ENCODE measurements at places on chromosomes 2 and 18.

- DNase-seq = no peak
These were observed 104.3 kb downstream of the TTC27 start for GRCh38 chr2:32732120-32732519.

DNA sequence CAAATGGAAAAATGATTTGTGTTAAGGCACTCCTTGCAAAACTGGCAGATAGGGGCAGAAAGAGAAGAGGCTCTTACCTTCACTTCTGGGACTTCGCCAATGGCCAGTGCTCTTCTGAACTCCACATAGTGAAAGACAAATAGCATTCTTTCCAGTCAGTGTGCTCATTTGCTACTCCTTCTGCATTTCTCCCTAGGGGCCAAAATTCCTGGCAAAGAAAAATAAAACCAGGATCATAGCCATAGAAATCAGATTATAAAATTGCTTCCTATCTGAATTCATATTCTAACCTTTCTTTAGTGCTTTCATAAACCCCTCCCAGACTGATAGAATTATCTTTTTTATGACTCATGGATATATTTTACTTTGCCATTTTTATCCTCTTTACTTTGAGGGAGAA is 56.9 kb upstream of the PELI1 start:
- no peak for DNase-seq

DNA sequence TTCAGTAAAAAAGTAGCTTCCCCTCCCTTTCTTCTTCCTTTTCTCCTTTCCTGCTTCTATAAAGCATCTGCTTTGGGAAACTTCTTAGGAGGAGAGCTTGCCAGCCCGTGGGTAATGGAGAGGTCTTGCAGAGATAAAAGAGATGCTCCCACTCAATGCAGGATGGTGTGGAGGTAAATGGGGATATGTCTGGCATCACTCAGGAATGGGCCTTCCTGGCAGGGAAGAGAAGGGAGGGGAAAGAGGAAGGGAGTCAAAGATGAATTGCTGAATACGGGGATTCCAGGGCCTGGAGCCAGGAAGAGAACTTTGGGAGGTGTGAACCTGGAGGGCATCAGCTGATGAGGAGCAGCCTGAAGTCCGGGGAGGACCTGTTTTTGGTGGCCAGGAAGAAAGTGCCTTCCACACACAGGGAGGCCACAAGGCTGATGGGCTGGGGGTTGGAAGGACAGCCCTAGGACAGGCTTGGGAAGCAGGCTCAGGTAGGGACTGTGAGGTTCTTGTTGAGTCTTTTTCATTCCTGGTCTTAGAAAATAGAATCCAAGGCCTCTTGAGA is 25.2 kb downstream of the IL1B start:
- DNase-seq = no peak

- no peak for DNase-seq
These were observed at the start of gene ZDBF2 for GRCh38 chr2:206274434-206275311. Gene ZDBF2 (plus strand): TSS chr2:206274663. CDS start chr2:206281850, 7,187 bp downstream.

GRCh38 chr2:167478196-167478595 is 589.9 kb downstream of the XIRP2 start:
- DNase-seq = no peak

GRCh38 chr2:41832218-41832617 is 215.6 kb upstream of the PKDCC start:
- no peak for DNase-seq

DNA sequence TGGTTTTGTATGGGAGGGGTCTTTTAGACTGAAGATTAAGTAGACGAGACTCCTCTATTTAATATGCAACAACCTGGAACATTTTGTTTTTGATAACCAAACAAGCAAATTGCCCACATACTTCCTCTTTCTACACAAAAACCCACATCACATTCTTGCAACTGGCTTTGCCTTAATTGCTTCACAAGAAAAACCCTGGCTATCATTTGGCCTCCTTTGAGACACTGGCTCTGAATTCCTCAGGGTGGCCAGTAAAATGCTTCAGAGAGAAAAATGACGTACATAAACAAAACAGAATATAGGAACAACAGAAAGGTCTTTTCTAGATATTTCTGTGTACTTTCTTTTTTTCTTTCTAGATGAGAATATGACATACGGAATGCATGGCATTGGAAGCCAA is 103.0 kb downstream of the TRIB2 start:
- no peak for DNase-seq

- peak; percentile 90 for DNase-seq
These were observed at the start of gene MBP for GRCh38 chr18:77132369-77133050. Gene MBP (minus strand): TSS chr18:77132783. CDS start chr18:77105261, 27,522 bp downstream.

GRCh38 chr18:47519277-47519676 is 267.8 kb upstream of the SKOR2 start:
- no peak for DNase-seq

DNA sequence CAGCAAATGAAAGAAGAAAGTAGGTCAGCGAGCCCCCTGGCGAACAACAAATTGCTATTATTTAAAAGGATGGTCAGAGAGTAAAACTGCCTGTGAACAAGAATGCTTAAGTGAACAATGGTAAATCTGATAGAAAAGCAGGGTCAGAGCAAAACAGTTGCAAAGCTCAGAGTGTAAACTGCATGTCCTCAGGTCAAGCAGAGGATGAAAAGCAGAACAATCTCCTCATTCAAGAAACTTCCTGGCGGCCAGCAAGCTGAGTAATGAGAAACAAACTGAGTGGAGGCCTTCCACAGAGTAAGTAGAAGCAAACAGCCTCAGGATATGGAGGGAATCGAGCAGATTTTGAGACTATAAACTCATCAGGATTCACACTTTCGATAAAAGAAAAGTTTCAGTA is 117.9 kb downstream of the PPP1R1C start:
- no peak for DNase-seq

DNA sequence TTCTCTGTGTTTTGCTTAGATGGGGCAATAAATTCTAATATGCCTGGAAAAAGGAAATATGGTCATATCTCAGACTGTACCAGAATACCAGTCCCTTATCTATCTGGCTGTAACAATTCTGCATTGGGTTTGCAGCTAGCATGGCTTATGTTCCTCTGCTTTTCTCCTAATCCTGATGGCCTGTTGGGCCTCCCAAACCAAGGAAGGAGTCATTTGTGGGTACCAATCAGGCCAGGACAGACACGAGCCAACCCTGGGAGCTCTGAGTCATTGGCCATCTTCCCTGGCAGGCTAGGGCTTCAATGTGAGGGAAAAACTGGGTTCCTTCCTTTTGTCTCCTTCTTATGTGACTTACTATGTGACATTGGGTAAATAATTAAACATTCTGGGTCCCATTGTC is 12.0 kb downstream of the SMARCAL1 start:
- no peak for DNase-seq

GRCh38 chr2:62195421-62196277 is at the start of gene B3GNT2:
Gene B3GNT2 (plus strand): TSS chr2:62196115. CDS start chr2:62222221, 26,106 bp downstream.
- DNase-seq = peak; percentile 93

- no peak for DNase-seq
These were observed 85.8 kb downstream of the RDH14 start for GRCh38 chr2:18474700-18475099.

DNA sequence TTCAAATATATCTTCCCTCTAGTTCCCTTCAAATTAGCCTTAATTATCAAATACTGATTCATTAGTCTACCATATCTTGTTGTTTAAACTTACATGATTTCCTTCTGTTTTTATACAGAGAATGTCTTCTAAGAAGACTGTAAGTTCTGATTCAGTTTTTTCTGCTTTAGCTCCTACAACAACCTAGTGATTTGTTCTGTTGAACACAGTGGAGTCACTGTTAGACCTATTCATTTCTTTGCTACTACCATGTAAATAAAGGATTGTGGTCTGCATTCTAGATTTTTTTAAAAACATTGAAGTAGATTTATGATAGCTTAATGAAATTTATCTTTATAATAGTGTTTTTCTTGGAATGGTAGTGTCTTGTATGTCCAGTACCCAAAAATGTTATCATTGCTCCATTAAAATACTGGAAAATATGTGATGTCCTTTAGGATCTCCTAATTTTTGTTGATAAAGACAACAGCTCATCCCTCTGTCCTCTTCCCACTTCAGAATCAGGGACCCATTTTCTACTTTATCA is 146.4 kb downstream of the MBD5 start:
- DNase-seq = no peak

GRCh38 chr2:54605836-54606235 is 117.6 kb upstream of the EML6 start:
- DNase-seq = no peak

- no peak for DNase-seq
These were observed 214.6 kb downstream of the RDH14 start for GRCh38 chr2:18345848-18346247.

GRCh38 chr18:58537272-58538038 is 91.4 kb downstream of the ALPK2 start:
- no peak for DNase-seq

- no peak for DNase-seq
These were observed 35.4 kb upstream of the REEP1 start for GRCh38 chr2:86372641-86373502.

GRCh38 chr2:182821182-182821581 is 45.3 kb downstream of the FRZB start:
- no peak for DNase-seq

DNA sequence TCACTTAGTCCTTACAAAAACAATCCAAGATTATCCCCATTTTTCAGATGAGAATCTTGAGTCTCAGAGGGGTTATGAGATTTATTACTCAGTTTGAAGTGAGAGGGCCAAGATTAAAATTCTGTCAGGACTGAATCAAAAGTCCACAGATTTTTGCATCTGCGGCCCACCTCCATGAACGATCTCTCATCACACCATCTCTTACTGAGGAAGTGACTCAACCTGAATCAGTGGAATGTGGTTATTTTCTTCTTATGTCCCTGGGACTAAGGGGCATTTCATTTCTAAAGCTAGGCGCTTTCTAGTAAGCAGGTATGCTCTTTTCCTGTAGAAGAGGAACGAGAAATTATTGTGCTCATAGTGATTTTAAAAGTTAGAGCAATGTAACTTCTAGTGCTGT is 360.3 kb upstream of the SPHKAP start:
- DNase-seq = no peak

- no peak for DNase-seq
These were observed 19.5 kb upstream of the RBMS1 start for GRCh38 chr2:160513120-160513519.

- DNase-seq = no peak
These were observed 368.3 kb downstream of the RAD51AP2 start for GRCh38 chr2:17149945-17150344.

DNA sequence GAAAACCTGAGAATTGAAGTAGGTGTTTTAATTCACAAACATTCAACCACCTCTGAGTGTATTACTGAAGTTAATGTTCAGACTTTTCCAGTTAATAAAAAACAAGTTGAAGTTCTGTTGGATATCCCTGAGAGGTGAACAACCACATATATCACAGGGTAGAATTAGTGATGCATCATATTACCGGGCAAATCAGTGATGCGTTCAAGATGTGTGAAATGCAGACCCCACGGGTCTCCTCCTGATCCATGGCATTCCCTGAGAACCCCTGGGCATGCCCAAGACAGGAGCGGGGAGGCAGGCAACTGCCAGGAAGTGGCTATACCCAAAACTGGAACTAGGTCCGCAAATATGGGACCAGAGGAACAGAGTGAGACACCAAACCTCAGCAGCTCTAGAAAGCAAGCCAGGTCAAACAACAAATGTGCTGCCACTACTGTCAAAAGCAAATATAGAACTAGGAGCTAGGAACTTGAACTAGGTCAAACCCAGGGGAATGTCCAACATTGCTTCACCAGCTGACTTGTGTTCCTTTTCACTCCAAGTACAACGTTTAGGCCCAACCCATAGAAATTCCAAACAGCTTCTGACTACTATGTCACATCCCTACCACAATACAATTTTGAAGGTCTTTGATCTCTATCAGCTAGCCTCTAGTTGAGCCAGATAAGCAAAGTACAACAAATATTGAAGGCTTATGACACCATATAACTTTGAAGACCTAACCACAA is 20.2 kb downstream of the PSTPIP2 start:
- no peak for DNase-seq

- no peak for DNase-seq
These were observed 55.9 kb downstream of the MOB4 start for GRCh38 chr2:197571627-197572271.

DNA sequence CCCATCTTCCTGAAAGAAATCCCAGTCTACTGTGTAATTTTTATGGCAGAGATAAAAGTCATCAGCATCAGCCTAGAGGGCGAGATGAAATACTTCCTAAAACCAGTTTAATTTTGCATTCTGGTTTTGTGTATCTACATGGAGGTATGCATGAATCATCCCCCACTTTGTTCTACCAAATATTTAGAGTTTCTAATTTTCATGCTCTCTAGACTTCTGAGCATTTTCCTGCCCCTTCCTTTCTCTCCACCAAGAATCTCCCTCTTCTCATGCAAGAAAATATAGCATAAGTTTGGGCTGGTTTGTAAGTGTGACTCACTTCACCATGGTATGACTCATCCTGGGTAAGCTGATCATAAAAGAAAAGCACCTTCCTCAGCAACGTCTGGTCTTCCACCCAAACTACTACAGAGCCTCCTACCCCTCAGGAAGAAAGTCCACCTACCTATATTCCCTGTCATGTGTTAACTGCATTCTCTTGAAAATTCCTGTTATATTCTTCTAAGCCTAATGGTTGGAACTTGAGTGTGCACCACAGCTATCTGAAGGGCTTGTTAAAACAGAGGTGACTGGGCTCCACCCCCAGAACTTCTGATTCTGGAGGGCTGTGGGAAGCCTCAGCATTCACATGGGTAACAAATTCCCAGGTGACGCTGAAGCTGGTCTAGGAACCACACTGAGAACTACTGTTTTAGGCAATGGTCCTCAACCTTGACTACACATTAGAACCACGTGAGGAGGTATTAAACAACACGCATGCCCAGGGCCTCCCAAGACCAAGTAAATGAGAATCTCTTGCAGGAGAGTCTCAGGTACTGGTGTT is 37.4 kb upstream of the RAPGEF4 start:
- DNase-seq = no peak
